ENCODE measurements at places on chromosomes 16 and 17.

- no peak for DNase-seq
Measured at GRCh38 chr17:45900136-45900535, 5.8 kb downstream of the MAPT start.

GRCh38 chr16:30837904-30838303 lies 50.9 kb upstream of the ZNF629 start:
- DNase-seq: no peak

- DNase-seq: no peak
Measured at GRCh38 chr16:26395700-26396099, 671.0 kb upstream of the C16orf82 start.

DNA sequence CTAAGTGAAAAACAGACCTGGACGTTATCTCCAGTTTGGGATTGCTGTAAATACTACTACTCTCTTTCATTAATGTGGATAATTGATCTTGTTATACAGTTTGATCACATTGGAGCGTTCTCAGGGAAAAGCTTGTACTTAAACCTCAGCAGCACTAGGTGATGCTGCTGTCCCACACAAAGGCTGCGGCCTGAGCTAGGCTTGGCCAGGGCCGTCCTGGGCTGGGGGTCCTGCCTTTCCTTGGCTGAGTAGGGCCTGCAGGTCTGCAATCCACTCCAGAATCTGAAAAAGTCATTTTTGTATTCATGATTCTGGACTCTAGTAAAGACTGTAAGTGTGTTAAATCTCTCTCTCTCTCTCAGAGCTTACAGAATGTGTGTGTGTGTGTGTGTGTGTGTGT lies 23.7 kb upstream of the PMFBP1 start:
- DNase-seq: peak; percentile 26

DNA sequence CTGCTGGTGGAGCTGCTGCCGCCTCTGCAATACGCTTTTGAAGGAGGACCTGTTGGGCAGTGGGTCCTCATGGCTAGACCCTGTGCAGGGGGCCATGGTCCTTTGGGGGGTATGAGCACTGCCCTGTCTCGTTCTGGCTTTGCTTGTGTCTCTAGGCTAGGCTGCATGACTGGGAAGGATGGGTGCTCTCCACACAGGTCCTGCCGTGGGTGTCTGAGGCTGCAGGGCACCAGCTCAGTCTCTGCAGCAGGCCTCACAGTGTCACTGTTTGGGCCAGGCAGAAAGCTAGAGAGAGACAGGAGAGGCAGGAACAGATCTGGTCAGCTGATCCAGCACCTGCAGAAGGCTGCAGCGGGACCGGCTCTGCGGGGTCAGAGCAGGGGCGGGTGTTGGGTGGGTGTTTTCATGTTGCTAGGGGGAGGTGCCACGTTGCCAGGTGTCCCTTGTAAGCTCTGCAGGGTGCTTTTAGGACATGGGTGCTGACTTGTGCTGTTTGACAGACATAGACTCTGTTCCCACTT lies 111.4 kb downstream of the SNX29 start:
- DNase-seq: peak; percentile 68

- peak; percentile 85 for DNase-seq
Measured at GRCh38 chr16:49352892-49353291, 20.7 kb upstream of the C16orf78 start.

DNA sequence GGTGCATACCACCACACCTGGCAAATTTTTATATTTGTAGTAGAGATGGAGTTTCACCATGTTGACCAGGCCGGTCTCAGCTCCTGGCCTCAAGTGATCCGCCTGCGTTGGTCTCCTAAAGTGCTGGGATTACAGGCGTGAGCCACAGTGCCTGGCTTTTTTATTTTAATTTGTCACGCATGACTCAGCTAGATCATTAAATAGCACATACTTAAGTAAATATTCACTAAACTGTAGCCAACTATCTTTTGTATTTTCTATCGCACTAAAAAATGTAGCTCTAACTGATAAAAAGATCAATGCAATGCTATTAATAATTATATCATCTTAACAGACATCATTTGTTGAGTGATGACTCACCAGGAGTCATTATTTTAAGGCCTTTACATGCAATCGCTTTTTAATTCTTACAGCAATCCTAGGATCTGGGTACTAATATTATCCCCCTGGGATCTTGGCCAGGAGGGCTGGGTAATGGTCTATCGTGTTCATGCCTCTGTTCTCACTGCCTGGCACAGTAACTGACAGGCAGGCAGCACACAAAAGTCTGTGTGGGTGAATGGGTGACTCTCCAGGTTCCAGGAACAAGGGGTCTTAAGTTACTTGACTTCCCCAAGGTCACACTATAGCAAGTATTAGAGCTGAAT lies 693.5 kb upstream of the EEF2KMT start:
- DNase-seq: no peak

- DNase-seq: no peak
Measured at GRCh38 chr16:29226782-29227181, 179.7 kb downstream of the NPIPB11 start.

- peak; percentile 50 for DNase-seq
Measured at GRCh38 chr17:66354981-66355380, 52.6 kb downstream of the PRKCA start.

DNA sequence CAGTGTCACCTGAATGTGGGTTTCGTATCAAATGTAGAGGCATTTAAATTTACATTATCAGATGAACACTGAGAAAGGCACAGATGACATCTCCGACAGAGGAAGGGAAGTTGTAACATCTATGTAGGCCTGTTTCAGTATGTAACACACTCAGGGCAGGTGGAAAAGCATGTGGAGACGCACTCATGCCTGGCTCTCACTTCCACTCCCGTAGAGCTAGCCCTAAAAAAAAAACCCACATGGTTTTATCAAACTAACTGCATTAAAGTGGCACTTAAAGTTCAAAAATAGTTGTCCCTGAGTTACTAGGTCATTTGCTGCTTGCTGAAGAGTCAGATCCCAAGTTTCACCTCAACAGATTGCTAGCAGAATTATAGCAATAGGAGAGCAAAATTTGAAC lies 6.1 kb upstream of the ANKFY1 start:
- DNase-seq: no peak

- peak; percentile 98 for DNase-seq
Measured at GRCh38 chr16:70380919-70381603, 34.4 kb downstream of the DDX19A start.

GRCh38 chr17:51245535-51245934 lies 14.3 kb downstream of the MBTD1 start:
- no peak for DNase-seq

- DNase-seq: no peak
Measured at GRCh38 chr16:28180655-28181460, 30.9 kb downstream of the XPO6 start.

DNA sequence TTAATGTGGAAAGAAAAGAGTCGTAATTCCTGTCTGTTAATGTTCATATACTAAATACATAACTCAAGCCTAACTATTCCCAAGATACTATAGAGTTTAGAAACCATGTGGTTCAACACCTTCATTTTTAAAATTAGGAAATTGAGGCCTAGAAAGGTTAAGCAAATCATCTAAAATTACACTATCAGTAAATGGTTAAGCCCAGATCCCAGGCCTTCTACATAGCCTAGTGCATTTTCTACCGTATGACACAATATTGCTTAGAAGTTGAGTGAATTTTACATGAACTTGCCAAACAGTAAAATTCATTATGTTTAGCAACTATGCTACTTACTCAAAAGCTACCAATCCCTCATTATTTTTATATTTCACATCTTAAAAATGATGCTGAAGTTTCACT lies 6.8 kb downstream of the NACA2 start:
- DNase-seq: no peak

DNA sequence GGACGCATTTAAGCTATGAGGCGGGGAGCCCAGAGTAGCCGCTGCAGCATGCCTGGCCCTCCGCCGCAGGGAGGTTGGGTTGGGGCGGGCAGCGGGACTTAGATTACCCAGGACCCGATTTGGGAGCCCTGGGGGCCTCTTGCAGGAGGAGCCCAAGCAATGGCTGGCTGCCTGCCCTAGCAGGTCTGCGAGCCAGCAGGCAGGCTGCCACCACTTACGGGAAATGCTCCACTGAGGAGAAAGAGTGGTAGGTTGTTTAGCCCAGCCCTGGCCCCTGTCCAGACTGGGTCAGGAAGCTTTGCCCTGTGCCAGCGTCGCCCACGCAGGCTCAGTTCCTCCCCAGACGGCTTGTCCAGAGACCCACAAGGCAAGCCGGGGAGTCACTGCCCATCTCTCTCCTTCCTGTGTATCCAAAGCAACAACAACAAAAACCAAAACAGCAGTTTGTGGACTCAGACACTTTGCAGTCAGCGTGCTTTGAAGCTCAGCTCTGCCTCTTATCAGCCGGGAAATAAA lies 10.3 kb upstream of the TVP23A start:
- DNase-seq: no peak

DNA sequence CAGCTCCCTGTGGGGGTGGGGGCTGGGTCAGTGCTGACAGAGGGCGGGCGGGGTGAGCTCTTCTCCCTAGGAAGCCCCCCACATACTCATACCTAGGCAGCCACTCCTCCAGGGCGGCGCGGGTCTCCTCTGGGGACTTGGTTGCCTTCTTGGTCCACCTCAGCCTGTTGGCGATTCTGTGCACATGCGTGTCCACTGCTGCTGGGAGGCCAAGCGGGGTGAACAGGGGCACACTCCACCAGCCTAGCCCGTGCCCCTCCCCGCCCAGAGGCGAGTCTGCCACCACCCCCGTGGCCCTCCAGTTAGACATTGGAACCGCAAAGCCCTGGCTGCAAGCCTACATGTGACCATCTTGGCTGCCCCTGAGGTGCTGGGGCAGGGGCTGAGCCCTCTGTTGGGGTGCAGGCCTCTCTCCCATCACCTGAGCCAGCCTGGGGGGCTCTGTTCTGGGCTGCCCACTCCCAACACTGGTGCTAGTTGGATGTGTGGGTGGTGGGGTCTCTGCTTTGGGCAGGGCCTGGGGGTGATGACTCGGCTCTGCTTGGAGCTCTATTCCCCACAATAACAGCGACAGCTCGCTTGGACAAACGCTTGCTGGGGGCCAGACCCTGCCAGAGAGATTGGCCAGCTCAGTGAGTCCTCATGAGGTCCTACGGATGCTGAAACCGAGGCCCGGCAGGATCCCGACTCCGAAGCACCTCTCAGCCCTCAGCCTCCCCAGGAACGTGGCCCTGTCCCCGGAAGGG lies 7.4 kb downstream of the NTHL1 start:
- DNase-seq: no peak

GRCh38 chr16:85844786-85845185 lies 45.3 kb downstream of the COX4I1 start:
- DNase-seq: no peak

GRCh38 chr17:67833946-67834631 lies 8.8 kb downstream of the BPTF start:
- DNase-seq: peak; percentile 15

DNA sequence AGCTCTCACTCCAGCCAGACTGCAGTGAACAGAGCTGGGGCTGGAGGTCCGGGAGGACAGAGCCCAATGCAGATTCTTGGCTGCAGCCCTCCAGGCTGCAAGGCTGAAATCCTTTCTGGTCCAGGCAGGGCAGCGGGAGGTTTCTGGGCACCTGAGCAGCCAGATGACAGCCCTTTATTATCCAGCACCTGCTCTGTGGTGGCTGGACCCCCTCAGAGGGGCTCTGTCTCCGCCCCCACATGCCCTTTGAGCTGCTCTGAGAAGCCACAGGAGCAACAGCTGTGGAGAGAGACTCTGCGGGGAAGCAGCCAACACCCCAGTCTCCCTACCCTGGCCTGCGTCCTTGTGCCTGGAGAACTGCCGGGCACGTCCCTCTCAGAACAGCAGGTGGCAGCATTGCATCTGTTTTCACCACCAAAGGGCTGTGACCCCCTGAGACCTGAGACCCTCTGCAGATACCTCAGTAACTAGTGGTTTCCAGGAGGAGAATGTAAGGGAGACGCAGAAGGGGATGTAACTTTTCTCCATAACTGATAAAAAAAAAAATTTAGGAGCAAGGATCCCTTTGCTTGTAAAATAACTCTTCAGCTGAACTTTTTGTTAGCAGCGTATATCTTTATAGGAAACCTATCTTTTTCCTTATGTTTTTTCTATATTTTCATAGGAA lies 3.7 kb upstream of the CNP start:
- peak; percentile 91 for DNase-seq

DNA sequence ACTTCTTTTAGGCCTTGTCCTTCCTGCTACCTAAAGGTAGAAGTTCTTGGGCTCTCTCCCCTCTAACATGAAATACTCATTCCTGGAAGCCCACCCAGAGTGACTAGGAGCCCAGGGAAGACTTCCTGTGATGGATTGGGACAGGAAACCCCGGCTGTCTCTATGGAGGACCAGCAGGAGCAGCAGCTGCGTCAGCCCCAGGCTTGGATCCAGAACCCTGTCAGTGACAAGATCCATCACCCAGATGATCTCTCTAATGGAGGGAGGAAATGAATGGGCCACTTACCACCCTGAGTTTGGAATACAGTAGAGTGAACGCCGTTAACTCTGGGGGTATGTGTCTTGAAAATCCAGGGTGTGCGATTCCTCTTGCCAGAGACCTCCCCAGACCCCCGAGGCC lies 195.7 kb upstream of the WSCD1 start:
- no peak for DNase-seq

DNA sequence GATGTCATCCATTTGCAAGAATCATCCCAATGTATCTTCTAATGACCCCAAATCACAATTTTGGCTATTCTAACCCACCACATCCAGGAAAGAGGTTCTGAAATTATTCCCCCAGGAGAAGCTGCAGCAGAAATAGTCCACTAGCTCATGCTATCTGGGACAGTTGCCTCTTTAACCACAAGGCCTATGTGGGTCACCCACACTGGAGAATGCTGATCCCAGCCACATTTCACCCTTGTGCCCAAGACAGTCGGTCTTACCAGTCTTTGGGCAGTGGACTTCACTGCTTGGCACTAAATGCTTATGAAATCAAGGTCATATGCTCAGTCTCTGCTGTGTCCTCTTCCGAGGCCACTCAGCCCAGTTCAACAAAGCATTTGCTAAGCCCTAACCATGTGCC lies 27.0 kb downstream of the ABCC12 start:
- no peak for DNase-seq

DNA sequence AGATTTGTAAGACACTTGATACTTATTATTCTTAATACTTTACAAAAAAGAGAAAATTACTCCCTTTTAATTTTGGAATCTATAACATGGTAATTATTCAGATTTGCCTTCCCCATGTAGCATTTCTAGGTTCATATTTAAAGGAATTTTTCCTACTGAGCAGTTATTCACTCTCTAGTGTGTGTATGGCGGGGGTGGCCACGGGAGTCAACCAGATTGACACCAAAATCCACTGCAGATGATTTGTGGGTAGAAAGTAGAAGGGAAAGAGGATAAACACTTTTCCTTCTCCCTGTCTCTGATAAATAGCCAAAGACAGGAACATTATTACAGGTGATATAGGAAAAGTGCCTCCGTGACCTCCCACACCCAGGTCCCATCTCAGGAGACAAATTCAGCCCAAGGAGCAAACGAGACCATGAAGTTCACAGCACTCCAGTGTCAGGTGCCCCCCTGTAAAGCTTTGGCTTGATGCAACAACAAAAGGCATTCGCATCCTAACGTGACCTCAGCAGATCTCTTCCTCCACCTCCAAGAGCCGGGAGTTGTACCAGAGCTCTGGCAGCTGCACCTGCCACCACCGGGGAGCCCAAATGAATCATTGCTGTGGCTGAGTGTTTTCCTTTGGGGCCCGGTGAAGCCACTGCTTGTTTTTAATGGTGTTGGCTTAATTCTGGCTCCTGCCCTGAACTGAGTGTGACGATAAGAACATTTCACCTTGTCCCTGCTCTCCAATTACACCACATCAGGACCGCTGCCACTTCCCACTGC lies 92.7 kb upstream of the NOL11 start:
- DNase-seq: peak; percentile 14
